Activated CD4-positive, alpha-beta T cell treated with anti-CD3 and anti-CD28 coated beads, Interleukin-10, Interleukin-2, amounts not matched to agents 100 ng/mL and 50 ng/mL, durations not matched to agents 16 hours and 8 hours (primary cell): ENCODE measurements at places on chromosomes 7 and 10.

DNA sequence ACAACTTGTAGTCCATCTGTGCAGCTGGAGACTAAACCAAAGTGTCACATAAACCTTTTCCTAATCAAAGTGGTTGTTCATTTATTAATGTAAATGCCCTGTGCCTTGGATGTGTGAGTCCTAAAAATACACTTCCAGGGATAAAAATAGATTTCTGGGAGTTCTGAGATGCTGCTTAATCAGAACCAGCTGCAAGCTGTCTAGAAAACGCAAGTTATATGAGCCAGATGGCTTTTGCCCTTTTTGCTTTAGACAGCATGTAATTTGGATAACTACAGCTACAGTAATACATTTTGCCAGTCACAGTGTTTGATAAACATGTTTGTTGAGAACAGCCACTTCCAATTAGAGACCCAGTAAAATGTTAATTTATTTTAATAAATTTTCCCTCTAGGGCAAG lies 185.1 kb upstream of the PRPS1L1 start:
- no peak for DNase-seq

DNA sequence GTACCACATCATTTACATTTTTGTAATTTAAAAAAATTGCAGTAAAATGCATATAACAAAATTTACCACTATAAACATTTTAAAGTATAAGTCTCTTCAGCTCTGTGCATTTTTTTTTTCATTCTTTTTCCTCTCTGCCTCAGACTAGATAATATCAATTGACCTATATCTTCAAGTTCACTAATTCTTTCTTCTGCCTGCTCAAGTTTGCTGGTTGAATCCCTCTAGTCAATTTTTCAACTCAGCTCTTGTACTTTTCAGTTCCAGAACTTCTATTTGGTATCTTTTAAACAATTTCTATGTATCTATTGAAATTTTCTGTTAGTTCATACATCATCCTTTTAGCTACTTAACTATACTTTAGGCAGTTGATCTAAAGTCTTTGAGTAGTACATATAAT lies 112.0 kb downstream of the MICU1 start:
- DNase-seq = no peak

GRCh38 chr7:2131800-2132199 lies 100.9 kb downstream of the MAD1L1 start:
- DNase-seq = no peak

DNA sequence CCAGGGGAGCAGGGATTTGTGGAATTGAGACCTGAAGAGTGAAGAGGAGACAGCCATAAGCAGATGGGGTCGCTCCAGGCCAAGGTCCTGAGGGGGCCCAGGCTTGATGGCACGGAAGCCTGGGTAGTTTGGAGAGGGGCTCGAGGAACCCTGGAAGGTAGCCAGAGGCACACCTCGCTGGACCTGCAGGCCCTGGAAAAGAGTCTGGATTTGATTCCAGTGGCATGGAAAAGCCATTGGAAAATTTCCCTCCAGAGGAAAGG lies 31.8 kb downstream of the CXCL12 start:
- DNase-seq = no peak

GRCh38 chr10:44032216-44032615 lies 352.7 kb downstream of the CXCL12 start:
- no peak for DNase-seq

DNA sequence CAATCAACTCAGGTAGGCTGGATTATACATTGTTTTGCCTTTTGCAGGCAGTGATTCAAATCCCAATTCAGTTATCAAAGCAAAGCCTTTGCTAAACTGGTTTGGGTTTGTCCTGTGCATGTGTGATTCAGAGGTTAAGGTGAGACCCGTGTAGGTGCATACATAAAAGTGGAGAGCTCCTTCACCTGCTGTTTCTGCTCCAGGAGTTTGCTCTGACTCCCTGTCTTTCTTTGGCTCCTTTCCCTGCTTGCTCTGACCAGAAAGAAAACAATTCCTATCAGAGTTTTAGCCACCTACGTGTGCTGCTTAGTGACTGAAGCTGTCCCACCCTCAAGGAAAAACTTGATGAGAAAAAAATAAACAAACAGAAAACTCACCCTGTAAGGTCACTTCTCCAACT lies 101.1 kb downstream of the TPST1 start:
- no peak for DNase-seq

DNA sequence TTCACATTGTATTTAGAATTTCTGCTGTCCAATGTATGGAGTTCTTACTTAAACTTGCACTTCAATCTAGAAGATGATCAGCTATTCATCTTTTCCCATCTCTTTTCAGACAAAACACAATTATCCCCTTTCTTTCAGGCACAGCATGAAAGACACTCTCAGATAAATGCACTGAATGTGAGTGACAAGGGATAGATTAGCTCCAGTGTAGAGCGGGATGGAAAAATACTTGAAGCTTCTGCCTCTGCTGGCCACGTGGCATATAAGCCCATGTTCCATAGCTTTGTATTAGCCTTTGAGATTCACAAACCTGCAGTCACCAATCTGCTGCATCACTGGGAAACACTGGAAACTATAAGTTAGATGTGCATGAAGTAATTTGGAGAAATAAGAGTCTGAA lies 162.2 kb upstream of the FAM3C start:
- DNase-seq = no peak

DNA sequence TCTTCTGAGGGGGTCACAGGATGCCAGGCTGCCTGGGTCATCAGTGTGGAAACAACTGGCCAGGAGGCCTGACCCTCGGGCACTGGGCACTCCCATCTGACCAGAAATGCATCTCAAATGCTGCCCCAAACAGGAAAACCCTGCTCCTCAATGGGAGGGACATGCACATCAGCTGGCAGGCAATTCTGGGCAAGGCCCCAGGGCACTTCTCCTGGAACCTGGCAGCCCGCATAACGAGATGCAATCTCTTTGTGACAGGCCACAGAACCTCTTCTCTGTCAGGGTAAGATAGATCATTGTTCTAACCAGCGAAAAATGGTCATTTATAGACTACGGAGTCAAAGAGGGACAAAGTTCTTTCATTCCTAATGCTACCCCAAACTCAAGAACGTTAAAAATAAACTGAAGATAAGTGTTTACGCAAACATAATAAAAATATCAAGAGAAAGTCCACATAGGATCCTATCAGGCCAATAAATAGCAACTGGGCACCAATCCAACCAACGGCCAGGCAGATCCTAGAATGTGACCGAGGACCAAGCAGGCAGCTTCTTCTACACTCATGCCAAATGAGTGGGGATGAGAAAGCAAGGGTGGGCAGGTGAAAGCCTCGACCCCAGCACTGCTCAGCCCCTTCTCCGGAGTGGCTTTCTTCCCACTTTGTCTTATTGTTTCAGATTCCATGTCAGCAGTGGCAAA lies 212.3 kb downstream of the TCERG1L start:
- no peak for DNase-seq

DNA sequence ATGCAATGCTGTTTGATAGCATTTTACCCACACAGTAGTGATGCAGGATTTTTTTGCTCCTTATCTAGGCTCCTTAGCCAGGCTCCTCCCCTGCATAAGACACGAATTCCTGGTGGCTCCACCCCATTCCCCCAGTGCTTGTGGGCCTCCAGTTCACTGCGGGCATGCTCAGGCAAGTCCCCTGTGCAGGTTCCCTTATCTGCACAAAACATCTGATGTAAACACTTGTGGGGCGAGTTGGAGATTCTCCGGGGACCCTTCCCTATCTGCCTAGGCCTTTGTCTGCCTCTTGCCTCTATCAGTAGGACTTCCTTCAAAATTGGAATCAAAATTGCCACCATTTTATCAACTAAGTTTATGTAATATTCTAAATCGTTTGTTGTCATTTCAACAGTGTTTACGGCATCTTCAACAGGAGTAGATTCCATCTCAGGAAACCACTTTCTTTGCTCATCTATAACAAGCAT lies 5.4 kb upstream of the STK17A start:
- no peak for DNase-seq

GRCh38 chr7:107322015-107322414 lies 147.8 kb upstream of the GPR22 start:
- DNase-seq = no peak

DNA sequence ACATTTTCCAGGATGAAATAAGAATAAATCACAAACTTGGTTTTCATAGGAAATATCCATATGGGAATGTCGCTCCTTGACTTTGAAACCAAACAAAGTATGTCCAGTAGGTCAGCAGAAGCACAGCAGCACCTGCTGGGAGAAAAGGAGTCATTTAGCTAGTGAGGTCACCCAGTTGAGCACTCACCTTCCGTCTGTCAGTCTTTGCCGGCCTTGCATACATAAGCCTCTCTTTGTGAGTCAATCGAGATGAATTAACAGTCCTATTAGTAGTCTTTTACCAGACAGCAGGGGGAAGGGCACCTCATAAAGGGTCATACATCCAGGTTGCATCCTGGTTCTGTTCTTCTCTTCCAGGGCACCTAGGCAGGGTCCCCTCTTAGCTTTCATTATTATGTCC lies 232.5 kb upstream of the FZD1 start:
- no peak for DNase-seq

DNA sequence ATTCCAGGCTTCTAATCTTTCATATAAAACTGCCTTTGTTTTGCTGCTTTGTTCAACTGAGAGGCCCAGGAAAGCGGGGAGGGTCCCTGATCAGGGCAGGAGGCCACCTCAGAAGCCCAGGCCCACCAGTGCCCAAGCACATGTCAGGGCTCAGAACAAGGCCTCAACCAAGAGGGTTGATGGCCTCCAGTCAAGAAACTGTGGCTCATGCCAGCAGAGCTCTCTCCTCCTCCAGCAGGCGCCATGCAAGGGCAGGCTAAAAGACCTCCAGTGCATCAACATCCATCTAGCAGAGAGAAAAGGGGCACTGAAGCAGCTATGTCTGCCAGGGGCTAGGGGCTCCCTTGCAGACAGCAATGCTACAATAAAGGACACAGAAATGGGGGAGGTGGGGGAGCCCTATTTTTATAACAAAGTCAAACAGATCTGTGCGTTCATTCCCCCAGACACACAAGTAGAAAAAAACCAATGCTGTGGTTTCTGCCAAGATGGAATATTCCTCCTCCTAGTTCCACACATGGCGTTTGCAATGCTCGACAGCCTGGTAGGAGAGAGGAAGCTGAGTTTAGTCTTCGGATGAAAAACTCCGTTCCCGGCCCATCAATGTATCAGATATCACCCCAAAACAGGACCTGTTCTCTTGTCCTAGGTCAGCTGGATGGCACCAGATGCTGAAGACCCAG lies 34.0 kb downstream of the PSAP start:
- DNase-seq = no peak

DNA sequence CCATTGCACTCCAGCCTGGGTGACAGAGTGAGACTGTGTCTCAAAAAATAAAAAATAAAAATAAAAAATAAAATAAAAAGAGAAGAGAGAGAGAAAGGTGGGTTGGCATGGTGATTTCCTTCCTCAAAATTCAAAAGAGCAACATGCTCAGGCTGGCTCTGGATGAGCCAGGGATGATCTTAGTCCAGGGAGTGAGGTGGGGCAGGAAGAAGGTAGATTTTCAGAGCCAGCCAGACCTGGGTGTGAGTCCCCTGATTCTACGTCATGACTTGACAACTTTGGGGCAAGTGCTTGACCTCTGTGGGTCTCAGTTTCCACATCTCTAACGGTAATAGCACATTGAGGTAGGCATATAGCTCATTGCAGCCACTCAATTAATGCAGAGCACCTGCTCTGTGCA lies 109.4 kb upstream of the CTBP2 start:
- DNase-seq = no peak

DNA sequence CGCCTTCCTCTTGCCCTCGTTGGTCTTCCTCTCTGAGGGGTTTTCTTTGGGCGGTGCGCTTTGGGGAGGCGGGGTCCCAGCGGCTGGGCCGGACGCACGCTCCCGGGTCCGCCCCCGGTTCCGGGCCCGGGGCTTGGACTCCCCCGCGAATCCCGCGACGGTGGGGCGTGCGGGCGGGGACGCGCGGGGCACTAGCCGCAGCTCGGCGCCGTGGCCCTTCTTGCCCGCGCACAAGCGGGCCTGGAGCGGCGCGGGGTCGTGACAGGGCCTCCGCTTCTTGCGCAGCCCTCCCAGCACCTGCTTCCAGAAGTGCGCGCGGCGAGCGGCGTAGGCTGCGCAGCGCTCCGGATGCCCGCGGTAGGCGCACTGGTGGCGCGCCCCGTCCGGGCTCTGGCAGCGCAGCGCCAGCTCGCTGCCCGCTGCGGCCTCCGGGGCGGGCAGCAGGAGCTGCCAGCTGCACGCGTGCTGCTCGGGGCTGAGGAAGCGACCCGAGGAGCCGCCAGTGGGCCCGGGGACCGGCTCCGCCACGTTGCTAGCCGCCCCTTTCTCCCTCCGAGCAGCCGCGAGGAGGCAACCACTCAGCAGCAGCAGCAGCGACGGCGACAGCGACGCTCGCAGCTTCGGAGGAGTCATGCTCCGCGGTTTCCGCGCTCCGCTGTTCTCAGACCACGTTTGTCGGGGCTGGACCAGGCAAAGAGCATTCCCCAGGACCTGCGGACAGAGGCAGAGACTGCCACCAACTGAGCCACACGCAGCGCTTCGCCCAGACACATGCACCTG lies 759 bp downstream of the FGFBP3 start:
- peak; percentile 86 for DNase-seq

DNA sequence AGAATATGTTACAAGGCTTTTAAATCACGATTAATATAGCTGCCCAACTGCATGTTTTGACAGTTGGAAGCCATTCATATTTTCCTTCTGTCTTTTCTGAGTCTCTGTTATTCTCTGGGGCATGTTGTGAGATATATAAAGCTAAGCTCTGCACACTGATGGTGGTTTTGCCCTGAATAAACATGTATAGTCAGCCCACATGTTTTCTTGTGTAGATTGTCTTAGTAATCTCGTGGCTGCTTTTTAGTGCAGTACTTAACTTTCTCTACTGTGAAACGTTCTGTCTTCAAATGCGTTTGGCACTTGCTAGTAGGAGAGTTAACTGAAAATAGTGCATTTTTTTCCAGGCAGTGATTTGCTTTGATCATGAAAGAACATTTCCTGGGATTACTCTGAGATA lies 268.5 kb downstream of the DNAJB9 start:
- no peak for DNase-seq

DNA sequence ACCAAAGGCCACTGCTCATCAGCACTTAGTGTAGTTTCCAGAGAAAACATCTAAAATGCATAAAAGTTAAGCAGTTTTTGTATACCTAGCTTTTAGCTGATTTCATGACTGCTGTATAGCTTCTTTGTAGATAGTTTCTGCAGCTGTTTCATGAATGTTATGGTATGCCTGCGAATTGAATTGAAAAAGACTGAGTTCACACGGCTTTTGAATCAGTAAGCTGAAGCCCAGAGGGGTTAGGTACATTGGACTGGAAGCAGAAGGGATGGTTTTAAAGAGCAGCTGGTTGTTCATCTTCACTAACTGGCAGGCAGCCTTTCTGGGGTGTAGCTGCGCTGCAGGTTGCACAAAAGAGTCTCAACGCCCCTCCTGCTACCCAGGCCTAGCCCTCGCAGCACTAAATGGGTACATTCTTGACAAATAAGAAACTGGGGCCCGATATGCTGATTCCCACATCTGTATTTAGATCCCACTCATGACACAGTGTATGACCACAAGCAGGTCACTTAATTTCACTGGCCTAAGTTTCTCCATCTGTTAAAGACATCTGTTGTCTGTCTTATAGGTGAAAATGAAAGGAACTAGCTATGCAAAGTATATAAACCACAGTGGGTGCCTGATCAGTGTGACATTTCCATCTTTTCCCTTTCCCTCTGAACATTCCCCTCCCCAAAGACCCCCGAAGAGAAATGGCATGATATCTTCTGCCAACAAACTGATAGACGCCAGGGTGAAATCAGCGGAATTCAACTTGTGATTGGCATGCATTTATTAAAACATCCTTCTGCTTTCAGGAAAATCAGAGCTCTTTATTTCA lies 85.9 kb upstream of the AGBL3 start:
- DNase-seq = no peak
